ENCODE measurements at places on chromosomes 13 and 19.

- H3K27ac ChIP-seq: no peak overlapping the region
- H3K36me3 ChIP-seq: no peaks in the 10 kb centered on the region
- no peak overlapping the region for H3K4me3 ChIP-seq
- DNase-seq: no peak
- H3K4me1 ChIP-seq: no peaks in the 10 kb centered on the region
Measured at GRCh38 chr13:92097337-92097903, 699.0 kb downstream of the GPC5 start.

- DNase-seq: no peak
- no peaks in the 10 kb centered on the region for H3K27me3 ChIP-seq
- H3K4me3 ChIP-seq: no peak overlapping the region
- H3K4me1 ChIP-seq: no peaks in the 10 kb centered on the region
- no peak overlapping the region for H3K27ac ChIP-seq
Measured at GRCh38 chr13:109275852-109276251, 510.5 kb downstream of the IRS2 start.

GRCh38 chr13:108227651-108228272, 9.6 kb downstream of the ABHD13 start:
- H3K4me1 ChIP-seq: peaks cover 7% of the 10 kb centered on the region
- no peak overlapping the region for H3K27ac ChIP-seq
- no peak for DNase-seq
- H3K27me3 ChIP-seq: no peaks in the 10 kb centered on the region
- H3K36me3 ChIP-seq: no peaks in the 10 kb centered on the region

DNA sequence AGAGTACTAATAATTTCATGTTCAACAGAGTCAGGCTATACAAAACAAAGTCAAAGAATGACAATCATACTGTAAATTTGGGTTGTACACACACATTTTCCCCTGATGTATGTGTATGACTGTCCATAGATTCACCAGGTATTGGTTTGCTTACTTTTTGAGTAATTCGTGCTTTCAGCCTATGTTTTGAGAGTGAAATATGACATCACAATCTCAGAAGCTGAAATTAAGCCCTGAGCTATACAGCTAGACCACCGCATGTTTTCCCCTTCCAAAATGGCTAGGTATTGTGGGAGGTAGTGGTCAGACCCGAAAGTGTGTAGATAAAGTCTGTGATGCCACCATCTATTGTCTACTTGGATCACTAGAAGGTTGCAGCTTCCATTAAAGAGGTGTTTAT, 102.8 kb downstream of the KATNAL1 start:
- no peak overlapping the region for H3K4me3 ChIP-seq
- H3K4me1 ChIP-seq: no peaks in the 10 kb centered on the region
- no peak for DNase-seq
- H3K27ac ChIP-seq: no peak overlapping the region

- peak overlapping the region; percentile 33 for H3K4me3 ChIP-seq
- no peak for DNase-seq
- no peaks in the 10 kb centered on the region for H3K27me3 ChIP-seq
- peaks cover 18% of the 10 kb centered on the region for H3K4me1 ChIP-seq
- H3K36me3 ChIP-seq: no peaks in the 10 kb centered on the region
Measured at GRCh38 chr13:23570921-23571315, 706 bp downstream of the TNFRSF19 start.

Data from suprapubic skin (tissue), 4 donors.